Upper lobe of right lung (tissue), 1 donor: ENCODE measurements at places on chromosomes 13 and 19. TPM values are rescaled to one million over a fixed set of nuclear protein-coding genes. Genes with fewer than 3 reads are reported as not detected.

GRCh38 chr13:28047757-28048388, 52.5 kb downstream of the FLT3 start:
- H3K4me1 ChIP-seq = peaks cover 4% of the 10 kb centered on the region
- no peak for DNase-seq
- H3K27ac ChIP-seq = no peak overlapping the region
- no peak overlapping the region for H3K4me3 ChIP-seq

- H3K4me3 ChIP-seq = no peak overlapping the region
- H3K27me3 ChIP-seq = no peaks in the 10 kb centered on the region
- no peaks in the 10 kb centered on the region for H3K36me3 ChIP-seq
- no peak overlapping the region for H3K27ac ChIP-seq
- DNase-seq = no peak
These were observed 316.9 kb upstream of the TSHZ3 start for GRCh38 chr19:31666126-31666525.

DNA sequence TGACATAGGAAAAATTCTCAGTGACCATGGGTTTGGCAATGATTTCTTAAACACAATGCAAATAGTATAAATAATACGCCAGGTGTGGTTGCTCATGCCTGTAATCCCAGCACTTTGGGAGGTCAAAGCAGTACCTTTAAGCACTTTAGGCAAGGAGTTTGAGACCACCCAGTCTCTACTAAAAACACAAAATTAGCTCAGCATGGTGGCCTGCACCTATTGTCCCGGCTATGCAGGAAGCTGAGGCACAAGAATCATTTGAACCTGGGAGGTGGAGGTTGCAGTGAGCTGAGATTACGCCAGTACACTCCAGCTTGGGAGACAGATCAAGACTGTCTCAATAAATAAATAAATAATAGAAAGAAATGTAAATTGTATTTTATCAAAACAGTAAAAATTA, 356.5 kb upstream of the SLITRK6 start:
- H3K4me3 ChIP-seq = no peak overlapping the region
- H3K36me3 ChIP-seq = no peaks in the 10 kb centered on the region
- no peaks in the 10 kb centered on the region for H3K27me3 ChIP-seq
- no peaks in the 10 kb centered on the region for H3K4me1 ChIP-seq
- H3K27ac ChIP-seq = no peak overlapping the region

DNA sequence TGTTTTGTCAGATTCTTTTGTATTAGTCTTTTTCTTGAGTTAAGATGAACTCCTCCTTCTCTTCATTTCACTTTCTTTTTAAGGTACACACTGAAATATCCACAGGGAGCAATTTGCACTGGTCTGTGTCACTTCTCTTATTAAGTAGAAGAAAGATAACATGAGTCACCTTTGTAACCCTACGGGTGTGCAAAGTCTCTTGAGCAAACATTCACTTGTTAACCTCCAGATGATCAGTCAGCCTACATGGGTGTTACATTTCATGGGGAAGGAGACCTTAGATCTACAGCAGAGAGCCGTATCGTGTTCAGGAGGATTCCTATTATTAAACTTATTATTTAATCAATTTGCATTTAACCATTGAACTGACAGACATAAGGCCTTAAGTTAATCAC, 5.1 kb downstream of the ZNF507 start:
- DNase-seq = no peak
- H3K27ac ChIP-seq = no peak overlapping the region
- peaks cover 36% of the 10 kb centered on the region for H3K4me1 ChIP-seq
- no peaks in the 10 kb centered on the region for H3K27me3 ChIP-seq
- no peak overlapping the region for H3K4me3 ChIP-seq

The NUP58 gene
- total RNA-seq = 77.6 TPM

DNA sequence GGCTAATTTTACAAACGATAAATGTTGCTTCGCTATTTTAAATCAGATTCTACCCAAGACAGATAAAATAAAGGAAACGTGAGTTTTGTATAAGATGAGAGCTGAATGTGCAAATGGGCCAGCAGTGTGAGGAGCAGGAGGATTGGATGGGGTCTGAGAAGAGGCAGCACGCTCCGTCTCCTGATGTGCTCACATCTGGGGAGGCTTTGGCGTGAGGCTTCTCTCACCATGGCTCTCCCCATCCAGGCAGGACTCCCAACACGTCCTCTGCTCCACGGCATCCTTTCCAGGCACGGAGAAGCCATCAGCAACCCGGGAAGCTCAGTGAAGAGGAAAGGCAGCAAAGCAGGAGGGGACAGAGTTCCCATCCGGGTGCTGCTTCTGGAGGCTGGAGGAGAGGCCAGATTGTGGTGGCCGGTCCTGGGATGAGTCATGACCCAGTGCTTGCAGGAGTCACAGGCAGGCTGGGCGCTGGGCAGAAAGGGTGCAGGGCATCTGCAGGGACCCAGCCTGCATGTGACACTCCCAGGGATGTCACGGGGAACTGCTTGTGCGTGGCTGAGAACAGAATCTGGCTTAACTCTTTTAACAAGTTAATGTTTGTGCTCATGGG, 47.5 kb downstream of the ZNF536 start:
- no peak overlapping the region for H3K27ac ChIP-seq
- H3K4me3 ChIP-seq = no peak overlapping the region
- H3K36me3 ChIP-seq = no peaks in the 10 kb centered on the region
- H3K4me1 ChIP-seq = no peaks in the 10 kb centered on the region
- peaks cover 9% of the 10 kb centered on the region for H3K27me3 ChIP-seq

DNA sequence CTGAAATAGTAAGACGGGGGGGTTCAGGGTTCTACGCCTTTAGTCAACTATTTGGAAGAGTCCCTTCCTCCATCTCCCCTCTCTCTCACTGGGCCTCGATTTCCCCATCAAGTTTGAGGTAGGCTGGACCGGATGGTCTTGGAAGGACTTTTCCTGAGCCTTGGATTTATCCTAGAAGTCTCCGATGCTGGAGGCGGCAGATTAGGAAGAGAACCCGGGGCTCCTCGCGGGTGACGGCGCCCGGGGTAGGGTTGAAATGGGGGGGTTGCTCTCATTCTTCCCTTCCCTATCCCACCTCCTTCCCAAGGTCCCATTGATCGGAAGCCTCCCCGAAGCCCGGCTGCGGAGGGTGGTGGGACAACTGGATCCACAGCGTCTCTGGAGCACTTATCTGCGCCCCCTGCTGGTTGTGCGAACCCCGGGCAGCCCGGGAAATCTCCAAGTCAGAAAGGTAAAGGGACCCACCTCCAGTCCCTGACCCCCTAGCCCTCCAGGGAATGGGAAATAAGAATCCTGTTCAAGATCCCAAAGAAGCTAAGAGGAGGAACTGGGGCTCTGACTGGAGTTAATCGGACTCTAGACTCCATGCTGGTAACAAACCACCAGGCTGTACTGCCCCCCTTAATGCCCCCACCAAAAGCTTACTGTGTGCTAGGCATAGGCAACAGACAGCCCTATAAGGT, 781 bp downstream of the QPCTL start:
- peaks cover 6% of the 10 kb centered on the region for H3K36me3 ChIP-seq
- DNase-seq = peak; percentile 89
- peak overlapping the region; percentile 88 for H3K4me3 ChIP-seq
- peak overlapping the region; percentile 95 for H3K27ac ChIP-seq
- H3K27me3 ChIP-seq = no peaks in the 10 kb centered on the region
- peaks cover 17% of the 10 kb centered on the region for H3K4me1 ChIP-seq

DNA sequence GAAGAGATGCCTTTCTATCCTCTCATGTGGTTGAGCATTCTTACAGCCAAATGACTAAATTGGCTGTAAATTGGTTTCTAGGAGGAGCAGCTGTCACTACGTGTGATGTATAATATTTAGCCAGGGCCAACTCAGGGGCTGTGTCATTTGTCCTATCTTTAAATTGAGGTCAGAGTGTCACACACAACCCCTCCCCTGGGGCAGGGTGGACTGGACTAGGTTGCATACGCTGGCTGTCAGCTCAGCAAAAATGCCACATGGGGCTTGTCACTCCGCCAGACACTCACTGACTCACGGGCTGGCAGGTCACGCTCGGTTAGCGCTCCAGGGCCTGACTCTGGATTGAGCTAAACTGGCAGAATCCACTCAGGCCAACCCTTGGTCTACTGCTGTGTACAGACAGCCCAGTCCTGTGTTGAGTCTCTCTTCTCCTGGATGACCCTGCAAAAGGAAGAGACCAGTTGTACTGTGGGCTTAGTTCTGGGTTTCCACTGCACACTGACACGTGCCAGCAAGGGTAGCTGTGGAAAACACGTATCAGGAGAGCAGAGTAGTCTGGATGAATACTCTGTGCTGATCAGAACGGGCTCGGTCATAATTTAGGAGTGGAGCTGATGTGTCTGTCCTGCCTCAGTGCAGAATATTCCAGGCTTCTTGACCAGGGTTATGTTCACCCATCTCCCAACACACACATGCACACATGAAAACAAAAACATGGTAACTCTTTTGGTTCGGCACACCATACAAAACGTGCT, 29.1 kb downstream of the SHISA2 start:
- no peaks in the 10 kb centered on the region for H3K36me3 ChIP-seq
- no peaks in the 10 kb centered on the region for H3K27me3 ChIP-seq
- H3K4me3 ChIP-seq = no peak overlapping the region
- no peak overlapping the region for H3K27ac ChIP-seq

GRCh38 chr13:51004918-51005460, 95.4 kb downstream of the RNASEH2B start:
- H3K4me3 ChIP-seq = no peak overlapping the region
- H3K27me3 ChIP-seq = no peaks in the 10 kb centered on the region
- no peak for DNase-seq
- peaks cover 5% of the 10 kb centered on the region for H3K4me1 ChIP-seq

- H3K36me3 ChIP-seq = peaks cover 18% of the 10 kb centered on the region
- no peaks in the 10 kb centered on the region for H3K27me3 ChIP-seq
- H3K4me1 ChIP-seq = no peaks in the 10 kb centered on the region
- H3K27ac ChIP-seq = no peak overlapping the region
These were observed 34.7 kb downstream of the PHF11 start for GRCh38 chr13:49530457-49530856.

DNA sequence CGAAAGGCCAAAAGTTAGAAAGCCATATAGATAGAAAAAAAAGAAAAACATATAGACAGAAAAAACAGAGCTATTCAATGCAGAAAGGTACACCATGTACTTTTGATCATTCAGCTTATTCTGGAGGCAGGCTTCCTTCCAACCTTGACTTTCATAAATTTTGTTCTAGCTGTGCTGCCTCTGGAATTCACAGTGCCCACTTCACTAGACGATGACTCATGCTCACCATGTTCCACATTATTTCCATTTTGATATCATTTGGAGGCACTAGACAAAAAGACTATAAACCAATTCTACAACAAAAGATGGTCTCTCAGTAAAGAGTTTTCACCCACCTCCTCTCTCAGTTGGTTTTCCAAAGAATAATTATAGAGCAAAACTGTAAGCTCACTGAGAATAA, 229.0 kb upstream of the IPO5 start:
- H3K4me1 ChIP-seq = peaks cover 4% of the 10 kb centered on the region
- no peak for DNase-seq
- H3K27ac ChIP-seq = no peak overlapping the region

- no peak overlapping the region for H3K4me3 ChIP-seq
- no peak overlapping the region for H3K27ac ChIP-seq
These were observed 22.1 kb downstream of the VPS36 start for GRCh38 chr13:52428295-52428694.

DNA sequence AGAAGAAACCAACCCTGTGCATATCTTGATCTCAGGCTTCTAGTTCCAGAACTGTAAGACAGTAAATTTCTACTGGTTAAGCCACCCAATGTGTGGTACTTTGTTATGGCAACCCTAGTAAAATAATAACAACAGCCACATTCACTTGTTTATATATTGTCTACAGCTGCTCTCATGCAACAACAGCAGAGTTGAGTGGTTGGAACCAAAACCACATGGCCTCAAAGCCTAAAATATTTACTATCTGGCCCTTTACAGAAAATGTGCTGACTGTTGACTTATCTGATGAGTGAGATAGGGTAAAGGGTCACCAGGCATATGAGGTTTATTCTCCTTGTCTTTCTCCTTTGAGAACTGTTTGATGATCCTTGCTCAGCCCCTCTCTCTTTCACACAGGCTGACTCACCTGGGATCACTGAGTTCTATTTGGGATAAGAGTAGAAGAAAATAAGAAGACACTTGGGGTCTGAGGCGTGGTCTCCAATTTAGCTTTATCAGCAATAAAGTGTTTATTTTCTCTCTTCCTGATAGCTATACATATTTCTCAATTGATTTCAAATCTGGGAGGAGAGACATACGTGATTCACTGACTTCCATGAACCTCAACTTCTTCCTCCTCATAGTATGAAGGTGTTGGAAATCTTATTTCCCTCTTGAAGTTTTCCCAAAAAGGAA, 227.5 kb upstream of the STARD13 start:
- no peak overlapping the region for H3K27ac ChIP-seq
- no peak overlapping the region for H3K4me3 ChIP-seq
- no peaks in the 10 kb centered on the region for H3K27me3 ChIP-seq
- peaks cover 17% of the 10 kb centered on the region for H3K4me1 ChIP-seq
- no peaks in the 10 kb centered on the region for H3K36me3 ChIP-seq

The ETV2 gene
- 0.72 TPM for total RNA-seq

- peaks cover 35% of the 10 kb centered on the region for H3K27me3 ChIP-seq
- no peak overlapping the region for H3K27ac ChIP-seq
- peak; percentile 68 for DNase-seq
- no peaks in the 10 kb centered on the region for H3K4me1 ChIP-seq
These were observed 1.5 kb downstream of the IFNL4 start for GRCh38 chr19:39246951-39247669.

- no peak for DNase-seq
- no peak overlapping the region for H3K4me3 ChIP-seq
- H3K36me3 ChIP-seq = no peaks in the 10 kb centered on the region
These were observed 44.3 kb upstream of the SIAH3 start for GRCh38 chr13:45895881-45896280.

The C19orf81 gene
- 3.9 TPM for total RNA-seq

DNA sequence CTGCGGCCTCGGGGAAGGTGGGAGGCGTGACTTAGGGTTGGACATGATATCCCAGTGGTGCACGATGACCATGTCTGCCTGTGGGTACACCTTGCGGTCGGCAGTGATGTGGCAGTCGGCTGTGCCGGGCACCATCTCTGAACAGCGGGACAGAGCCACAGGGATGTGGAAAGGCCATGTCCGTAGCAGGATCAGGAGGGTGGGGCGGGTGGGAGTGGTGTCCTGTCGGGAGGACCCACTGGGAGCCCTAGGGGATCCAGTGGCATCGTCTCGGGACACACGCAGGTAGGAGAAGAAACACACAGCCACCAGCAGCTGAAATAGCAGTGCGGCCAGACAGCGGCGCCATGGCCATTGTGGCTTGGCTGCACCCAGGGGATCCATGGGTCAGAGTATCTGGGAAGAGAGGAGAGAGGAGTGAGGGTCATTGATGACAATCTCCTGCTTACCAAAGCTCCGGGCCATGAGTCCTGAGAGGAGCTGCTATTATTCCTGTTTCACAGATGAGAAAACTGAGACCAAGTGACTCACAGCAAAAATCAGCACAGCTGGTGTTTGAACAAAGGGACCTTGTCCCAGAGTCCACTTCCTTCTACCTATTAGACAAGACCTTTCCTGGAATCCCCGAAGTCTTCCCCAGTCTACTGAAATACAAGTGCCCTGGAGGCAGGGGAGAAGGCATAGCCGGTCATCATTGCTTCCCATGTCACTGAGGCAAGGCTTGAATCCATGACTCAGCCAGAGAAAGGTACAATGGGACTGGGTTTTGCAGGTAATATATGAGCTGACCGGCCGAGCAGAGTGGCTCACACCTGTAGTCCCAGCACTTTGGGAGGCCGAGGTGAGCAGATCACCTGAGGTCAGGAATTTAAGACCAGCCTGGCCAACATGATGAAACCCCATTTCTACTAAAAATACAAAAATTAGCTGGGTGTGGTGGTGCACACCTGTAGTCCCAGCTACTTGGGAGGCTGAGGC, 5.2 kb upstream of the FUT6 start:
- no peaks in the 10 kb centered on the region for H3K27me3 ChIP-seq
- H3K27ac ChIP-seq = no peak overlapping the region
- H3K4me3 ChIP-seq = no peak overlapping the region
- no peak for DNase-seq

The IGSF23 gene
- not detected for total RNA-seq
